ENCODE measurements at places on chromosomes 12 and 14.

DNA sequence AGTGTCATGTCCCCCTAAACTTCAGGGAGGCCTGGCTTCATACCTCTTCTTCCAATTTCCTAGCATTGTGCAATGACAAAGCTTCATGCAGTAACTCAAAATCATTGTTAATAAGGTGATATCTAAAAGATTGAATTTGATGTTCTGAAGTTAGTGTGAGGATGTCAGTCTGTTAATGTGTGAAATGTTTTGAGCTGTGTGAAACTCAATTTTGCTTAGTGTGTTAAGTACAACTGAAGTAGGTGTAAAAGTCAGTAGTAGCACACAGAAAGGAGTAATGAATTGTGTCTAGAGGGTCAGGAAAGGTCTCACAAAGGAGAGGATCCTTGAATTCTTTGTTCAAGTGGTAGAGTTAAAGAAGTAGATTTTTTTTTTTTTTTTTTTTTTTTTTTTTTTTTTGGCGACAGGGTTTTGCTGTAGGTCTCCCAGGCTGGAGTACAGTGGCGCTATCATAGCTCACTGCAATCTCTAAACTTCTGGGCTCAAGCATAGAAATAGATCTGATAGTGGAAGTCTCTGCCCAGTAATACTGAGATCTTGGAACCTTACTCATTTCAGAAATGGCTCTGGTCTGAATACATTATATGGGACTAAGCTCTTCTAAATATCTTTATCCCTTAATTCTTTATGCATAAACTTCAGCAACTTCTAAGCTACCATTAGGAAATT lies 63.9 kb downstream of the FUT8 start:
- DNase-seq = no peak

DNA sequence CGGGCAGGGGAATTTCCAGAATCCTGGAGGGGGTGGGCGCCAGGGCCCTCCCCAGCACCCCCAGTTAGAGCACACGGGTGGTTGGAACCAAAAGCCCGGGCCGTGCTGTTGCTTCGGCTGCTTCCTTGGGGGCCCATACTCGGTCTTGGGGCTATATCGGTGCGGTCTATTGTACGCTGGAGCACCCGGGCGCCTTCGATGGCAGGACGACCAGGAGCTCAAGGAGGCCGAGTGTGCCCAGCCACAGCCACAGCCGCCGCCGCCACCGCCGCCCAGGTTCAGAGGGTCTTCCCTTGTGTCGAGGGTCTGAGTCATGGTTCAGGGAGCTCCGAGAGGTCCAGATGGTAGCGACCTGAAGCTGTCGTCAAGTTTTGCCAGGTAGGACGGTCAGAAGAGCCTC lies 548 bp downstream of the CCER1 start:
- DNase-seq = no peak

DNA sequence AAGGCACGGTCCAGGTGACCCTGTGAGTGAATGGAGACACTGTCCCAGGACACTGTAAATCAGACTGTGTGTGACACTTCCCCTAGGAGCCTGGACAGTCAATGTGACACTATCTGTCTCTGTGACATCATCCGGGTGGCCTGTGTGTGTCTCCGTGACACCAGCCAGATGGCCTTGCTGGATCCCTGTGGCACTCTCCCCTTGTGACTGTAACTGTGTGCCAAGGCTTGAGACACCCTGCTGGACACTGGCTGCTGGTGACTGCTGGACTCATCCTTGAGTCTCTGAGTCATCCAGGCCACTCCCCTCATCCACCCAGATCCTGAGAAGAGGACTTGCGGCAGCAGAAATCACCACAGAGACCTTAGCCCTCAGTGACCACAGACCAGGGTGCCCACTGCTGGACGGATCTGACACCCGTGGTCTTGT lies 51.6 kb downstream of the MVK start:
- DNase-seq = no peak

DNA sequence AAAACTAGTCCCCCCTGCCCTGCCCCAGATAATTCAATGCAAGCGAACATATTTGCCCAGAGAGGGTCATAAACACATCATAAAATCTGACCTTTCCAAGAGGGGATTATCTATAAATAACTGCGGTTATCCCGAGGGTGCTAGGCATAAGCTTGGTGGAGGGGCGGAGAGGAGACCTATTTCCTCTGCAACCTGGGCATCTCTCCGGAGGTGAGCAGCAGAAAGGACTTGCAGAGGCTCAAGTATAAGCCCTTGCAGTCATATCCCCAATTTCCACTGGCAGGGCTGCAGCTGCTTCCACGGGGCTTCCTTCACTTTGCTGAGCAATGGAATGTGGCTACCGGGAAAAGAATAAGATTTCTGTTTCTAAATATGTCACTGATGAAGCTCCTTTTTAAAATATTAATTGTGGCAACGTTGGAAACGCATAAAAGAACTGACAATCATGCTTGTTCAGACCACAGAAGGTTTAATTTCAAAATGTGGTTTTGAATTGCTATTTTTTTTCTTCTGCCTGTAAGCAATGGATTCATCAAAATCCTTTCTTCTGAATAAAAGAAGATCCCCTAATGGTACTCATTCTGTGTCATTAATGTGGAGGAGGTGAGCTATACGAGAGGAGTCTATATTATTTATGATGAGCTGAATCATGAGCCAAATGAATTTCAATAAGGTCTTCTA lies 268.9 kb upstream of the ATP2B1 start:
- DNase-seq = no peak

- DNase-seq = no peak
These were observed 345.0 kb downstream of the LRIG3 start for GRCh38 chr12:58575256-58575655.

GRCh38 chr12:8038659-8039114 lies 6.2 kb downstream of the FOXJ2 start:
- peak; percentile 30 for DNase-seq

- no peak for DNase-seq
These were observed 40.4 kb downstream of the KICS2 start for GRCh38 chr12:64181430-64182291.

DNA sequence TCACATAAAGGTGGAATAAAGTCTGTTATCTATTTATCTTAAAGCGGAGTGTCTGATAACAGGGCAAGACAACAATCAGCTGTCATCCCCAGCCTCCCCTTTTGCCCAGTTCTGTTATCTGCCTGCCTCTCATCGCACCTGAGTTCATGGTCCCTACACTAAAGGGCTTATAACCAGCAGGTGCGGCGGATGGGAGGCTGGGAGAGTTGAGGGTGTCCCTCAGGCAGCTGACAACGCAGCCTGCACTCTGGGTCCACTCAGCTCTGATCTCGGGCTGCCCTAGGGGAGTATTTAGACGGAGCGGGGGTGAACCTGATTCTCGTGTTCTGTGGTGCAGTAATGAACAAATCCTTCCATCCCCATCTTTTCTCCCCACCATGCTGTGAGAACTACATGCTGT lies 34.0 kb upstream of the JDP2 start:
- DNase-seq = no peak

- DNase-seq = no peak
These were observed 306.8 kb upstream of the G2E3 start for GRCh38 chr14:30252151-30252550.

- DNase-seq = no peak
These were observed 200.3 kb upstream of the NPAS3 start for GRCh38 chr14:32738206-32738871.

All from activated T-cell treated with anti-CD3 and anti-CD28 coated beads, Interleukin-2, amount 50 U/mL, for 1 hour (primary cell).